DMS53 (cell line): ENCODE measurements at places on chromosomes 6 and 20.

GRCh38 chr20:5220321-5221060 is 93.7 kb downstream of the CDS2 start:
- no peak for DNase-seq

DNA sequence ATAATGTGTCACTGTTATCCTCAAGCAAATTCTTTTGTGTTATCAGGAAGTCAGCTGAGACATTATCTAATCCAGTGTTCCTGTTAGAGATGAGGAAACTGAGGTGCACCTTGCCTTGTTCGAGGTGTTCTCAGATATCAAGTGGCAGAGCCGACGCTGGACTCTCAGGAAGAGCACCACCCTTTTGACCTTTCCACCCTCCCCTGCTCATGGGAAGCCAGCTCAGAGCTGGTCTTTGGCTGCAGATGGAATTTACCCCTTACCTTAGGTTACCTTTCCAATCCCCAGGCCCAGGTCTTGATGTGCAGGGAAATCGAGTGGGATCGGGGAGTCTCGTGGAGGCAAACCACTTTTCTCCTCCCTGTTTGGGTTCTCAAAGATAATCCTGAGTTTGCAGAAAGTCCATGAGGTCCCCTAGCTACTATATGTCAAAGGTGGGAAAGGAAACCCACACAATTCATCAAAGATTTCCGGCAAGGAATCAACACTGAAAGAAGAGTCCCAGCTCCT is 62.9 kb upstream of the PIM1 start:
- DNase-seq = no peak

DNA sequence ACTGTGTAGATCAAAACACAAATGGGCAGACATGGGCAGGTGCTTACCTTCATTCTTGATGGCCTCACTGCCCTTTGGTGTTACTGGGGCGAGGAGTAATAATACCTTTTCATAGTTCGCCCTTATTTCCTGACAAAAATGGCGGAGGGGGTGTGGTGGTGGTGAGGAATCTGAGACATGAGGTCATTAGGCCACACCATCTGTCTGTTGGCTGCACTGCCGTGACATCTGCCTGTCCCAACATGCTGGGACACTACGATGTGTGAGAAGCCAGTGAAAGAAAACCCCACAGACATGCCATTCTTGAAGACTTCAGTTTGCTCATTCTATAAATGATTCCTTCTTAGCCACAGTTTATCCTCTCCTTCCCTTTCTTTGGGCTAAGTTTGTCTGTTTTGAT is 13.4 kb upstream of the MAPRE1 start:
- DNase-seq = no peak

DNA sequence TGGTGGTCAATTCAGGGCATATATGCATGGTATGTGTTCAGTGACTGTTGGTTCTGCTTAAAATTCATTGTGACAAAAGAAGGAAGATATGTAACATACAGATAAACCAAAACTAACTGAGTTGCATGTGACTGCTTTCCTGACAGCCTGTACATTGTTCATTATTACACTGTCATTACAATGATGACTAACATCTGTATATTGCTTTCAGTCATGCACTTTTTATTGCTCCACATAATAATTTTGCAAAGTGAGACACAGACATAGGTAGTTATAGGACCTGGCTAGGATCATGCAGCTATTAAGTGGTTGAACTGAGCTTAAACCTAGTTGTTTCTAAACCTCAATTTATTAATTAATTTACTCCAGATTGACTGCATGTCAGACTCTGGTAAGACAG is 703.2 kb downstream of the HDGFL1 start:
- no peak for DNase-seq

GRCh38 chr6:113009682-113010081 is 662.6 kb downstream of the RFPL4B start:
- no peak for DNase-seq

DNA sequence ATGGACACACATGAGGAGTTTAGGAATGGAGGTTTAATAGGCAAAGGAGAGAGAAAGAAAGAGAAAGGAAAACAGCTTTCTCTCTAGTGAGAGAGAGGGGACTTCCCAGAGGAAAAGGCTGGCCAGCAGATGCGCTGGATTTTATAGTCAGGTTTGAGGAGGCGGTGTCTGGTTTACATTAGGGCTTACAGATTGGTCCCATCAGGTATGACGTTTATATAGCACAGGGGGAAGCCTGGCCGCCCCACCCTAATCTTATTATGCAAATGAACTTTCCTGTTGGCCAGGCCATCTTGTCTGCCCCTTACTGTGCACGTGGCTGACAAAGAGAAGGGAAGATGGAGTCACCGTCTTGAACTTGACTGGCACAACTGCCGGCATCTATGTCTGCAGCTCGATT is 86.6 kb upstream of the QKI start:
- no peak for DNase-seq

GRCh38 chr6:90586546-90586835 is 381 bp downstream of the MAP3K7 start:
- peak; percentile 46 for DNase-seq

DNA sequence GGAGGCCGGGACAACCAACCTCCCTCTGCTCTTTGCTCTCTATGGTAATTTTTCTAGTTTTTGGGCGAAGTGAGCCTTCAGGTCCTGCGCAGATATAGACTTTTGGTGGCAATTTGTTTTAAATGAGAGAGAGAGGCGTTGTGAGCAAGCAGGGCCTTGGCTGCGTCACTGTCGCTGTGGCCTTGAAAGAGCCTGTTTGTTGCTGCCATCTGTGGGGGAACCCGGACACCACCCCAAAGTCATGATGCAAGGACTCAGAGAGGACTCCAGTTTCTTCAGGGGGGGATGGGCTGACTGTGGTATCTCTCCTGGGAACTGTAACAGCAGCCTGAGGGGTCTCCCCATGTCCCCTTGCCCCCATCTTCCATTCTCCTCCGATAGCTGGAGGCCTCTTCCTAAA is 462.7 kb upstream of the SULF2 start:
- DNase-seq = no peak

DNA sequence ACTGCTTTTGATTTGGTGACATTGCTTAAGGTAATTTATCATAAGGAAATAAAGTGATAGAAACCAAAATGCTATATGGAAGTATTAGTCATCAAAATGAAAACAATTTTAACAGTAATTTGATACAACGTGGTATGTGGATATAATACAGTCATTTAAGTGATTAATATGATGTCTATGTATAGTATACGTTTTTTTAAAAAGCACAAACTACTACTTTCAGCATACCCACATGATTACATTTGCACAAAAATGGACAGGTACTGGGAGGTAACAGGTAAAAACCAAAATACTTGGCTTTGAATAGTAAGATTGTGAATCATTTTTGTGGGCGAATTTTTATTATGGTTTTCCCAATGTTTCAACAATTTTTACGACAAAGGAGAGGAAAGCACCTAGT is 97.6 kb downstream of the OGFRL1 start:
- no peak for DNase-seq

DNA sequence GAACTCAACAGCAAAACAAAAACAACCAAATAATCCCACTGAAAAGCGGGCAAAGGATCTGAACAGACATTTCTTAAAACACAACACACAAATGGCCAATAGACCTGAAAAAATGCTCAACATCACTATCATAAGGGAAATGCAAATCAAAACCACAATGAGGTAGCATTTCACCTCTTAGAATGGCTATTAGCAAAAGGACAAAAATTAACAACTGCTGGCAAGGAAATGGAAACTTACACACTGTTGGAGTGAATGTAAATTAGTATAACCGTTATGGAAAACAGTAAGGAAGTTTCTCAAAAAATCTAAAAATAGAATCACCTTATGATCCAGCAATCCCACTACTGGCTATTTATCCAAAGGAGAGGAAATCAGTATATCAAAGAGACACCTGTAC is 20.9 kb downstream of the FAM8A1 start:
- no peak for DNase-seq

GRCh38 chr6:20467437-20467836 is 65.8 kb downstream of the E2F3 start:
- no peak for DNase-seq

GRCh38 chr20:59007665-59008511 is 834 bp upstream of the CTSZ start:
- no peak for DNase-seq

GRCh38 chr6:16840725-16841124 is 79.5 kb upstream of the ATXN1 start:
- DNase-seq = no peak

DNA sequence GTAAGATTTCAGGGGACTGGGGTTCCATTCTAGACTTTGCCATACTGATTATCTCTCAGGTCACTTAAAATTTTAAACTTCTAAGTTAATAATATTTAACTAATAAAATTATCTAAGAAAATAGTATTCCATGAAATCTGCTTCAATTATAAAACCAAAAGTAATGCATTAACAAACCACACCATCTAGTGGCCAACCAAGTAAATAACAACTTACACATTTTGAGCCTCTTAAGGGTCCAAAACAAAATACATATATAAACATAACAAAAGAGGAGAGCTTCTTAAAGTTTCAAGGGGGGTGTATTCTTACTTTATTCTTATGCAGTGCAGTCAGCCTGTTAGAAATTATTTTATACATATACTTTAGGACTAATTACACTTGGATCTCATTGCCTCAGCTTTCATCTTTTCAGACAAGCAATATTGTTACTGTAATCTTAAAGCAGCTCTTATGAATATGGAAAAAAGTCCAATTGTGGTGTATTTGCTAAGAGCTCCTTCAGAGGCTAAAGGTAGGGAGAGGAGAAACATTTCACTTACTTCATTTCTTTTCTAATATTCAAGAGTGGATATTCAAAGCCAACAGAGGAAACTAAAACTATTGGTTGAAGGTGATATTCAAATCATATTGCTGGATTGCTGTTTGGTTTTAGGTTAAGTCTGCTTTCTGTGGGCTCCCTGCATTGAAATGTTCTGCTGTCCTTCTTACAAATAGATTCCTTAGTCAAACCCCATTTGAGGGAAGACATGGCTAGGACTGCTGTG is 199.7 kb upstream of the SIM1 start:
- DNase-seq = peak; percentile 46

- DNase-seq = no peak
Measured at GRCh38 chr6:52331793-52332457, 30.0 kb upstream of the PAQR8 start.

DNA sequence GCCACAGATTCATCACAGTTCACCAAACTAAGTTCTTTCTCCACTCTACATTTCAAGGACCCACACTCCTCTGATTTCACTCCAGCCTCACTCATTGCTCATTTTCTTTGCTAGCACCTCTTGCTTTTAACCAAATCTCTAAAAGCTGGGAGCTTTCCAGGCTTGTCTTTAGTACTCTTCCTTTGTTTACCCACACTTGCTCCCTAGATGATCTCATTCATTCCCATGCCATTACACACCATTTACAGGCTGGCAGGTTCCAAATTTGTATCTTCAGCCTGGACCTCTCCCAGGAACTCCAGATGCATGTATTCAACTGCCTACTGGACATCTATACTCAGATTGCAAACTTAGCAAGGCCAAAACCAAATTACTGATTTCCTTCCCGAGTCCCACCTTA is 5.3 kb upstream of the GUCA1B start:
- peak; percentile 71 for DNase-seq

DNA sequence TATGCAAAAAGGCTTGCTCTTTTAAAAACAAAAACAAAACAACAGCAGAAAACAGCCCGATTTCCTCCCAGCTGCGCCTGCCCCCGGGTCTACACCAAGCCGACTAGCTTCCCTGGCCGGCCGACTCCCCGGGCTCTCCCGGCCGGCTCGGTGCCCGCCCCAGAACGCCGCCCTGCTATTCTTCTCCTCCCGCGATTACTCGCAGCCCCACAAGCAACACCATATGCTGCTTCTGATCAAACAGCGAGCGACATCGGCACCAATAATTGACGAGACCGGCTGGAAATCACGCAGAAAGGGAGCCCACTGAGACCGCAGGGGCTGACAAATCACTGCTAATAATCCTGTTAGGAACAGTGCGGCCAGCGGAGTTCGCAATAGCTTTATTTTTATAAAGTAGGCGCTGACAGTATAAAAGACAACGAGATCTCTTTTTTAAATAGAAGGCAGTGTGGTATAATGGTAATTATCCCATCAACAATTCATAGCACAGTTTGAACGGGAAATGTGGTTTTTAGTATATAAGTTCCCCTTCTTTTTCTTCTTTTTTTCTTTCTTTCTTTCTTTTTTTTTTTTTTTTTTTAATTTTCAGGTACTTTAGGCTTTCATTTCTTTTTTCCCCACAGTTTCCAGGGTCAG is 3.3 kb downstream of the SIM1 start:
- DNase-seq = peak; percentile 52

DNA sequence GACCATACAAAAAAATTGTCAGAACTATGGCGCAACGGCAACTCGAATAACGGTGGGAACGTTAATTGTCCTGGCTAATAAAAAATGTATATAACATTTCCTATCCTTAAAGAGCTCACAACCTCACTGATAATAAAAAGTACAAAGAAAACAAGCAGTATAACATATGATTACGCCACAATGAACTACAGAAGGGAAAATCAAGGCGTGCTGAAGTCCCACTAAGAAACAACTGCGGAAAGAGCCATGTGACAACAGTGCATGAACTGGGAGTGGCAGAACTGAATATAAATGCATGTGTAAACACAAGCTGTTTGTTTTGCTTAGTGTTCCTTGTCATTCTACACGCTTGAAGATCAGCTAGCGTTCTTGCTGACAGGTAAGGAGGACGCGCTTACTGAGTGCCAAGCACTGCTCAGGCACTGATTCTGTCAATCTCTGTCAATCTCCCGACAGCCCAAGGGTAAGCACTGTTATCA is 466 bp upstream of the PSMB1 start:
- DNase-seq = peak; percentile 84

DNA sequence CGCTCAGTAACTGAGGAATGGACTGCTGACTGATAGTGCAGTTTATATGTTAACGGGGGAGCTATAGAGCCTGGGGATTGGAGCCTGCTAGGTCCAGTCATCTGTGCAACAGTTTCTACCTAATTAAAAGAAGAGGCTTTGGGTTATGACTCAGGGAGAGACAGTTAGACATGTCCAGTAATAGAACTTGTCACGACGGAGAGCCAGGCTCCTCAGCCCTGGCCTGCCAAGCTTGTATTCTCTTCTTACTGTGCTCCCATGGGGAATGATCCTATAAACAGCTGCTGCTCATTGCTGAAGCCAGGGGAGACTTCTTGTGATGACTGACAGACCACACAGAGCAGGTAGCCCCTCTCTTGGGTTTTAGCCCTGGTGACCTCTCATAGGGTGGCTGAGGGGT is 69.3 kb downstream of the SYNJ2 start:
- DNase-seq = no peak

DNA sequence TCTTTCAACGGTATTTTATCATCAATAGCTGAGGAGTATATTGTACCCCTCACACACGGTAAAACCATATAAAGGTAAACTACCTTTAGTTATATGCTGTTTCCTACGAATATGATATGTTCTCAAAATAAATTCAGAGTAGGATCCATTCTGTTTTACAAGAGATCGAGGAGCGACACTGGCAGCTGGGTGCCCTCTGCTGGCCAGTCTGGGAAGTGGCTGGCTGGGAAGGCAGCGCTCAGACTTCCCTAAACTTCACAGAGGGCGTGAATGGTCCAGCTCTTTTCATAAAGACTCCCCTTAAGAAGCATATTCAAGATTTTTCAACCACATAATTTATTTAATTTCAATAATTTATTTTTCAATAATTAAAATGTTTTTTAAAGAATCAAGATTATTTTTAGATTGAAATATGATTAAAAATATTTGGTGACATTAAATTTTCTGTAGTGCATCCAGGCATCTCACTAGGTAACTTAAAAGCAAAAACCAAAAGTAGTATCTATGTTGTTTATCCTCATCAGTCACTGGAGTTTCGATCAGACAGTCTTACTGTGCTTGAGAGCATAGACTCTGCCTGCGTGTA is 187.5 kb upstream of the PDE10A start:
- DNase-seq = peak; percentile 65
